ENCODE measurements at places on chromosomes 5 and 9.

- no peak overlapping the region for H3K27ac ChIP-seq
- no peaks in the 10 kb centered on the region for H3K36me3 ChIP-seq
- no peaks in the 10 kb centered on the region for H3K27me3 ChIP-seq
- no peak for DNase-seq
These were observed 5.2 kb downstream of the VAV2 start for GRCh38 chr9:133986774-133987445.

- peaks cover 9% of the 10 kb centered on the region for H3K27me3 ChIP-seq
- no peak for DNase-seq
- no peak overlapping the region for H3K27ac ChIP-seq
- no peaks in the 10 kb centered on the region for H3K4me1 ChIP-seq
These were observed 134.9 kb downstream of the GABBR2 start for GRCh38 chr9:98573749-98574278.

DNA sequence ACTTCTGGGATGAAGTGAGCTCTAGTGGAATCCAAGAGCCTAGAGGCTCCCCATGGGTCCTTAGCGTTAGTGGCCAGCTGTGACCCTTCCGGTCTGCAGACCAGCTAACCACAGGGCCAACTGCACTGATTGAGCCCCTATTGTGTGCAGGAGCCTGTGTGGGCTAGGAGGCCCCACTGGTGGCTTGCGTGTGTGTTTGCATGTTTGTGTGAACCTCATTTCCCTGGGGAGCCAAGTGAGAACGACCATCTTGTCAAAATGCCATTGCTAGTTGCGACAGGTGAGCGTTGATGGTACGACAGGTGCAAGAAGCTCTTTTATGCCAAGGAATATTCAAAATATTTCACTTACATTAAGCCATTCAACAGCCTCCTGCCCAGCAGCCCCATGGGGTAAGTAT is 44.1 kb upstream of the ANKRD33B start:
- no peak overlapping the region for H3K27ac ChIP-seq
- no peak for DNase-seq
- no peak overlapping the region for H3K4me3 ChIP-seq

DNA sequence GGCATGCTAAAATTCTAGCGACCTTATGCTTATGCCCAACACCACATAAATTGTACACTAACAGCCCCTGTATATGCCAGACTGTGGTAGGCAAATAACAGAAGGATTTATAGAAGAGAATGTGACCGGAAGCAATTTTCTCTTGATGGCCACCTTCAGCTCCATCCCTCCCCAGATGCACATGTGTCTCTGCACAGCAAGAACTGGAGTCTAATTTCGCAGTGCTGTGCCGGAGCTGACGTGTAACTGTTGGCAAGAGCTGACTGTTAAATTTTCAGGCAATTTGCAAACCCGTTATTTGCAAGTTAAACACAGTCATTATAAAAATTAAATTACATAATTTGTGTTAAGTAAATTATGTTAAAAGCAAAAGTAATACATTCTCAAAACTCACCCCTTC is 48.4 kb downstream of the PCA3 start:
- H3K27me3 ChIP-seq, result peaks cover 4% of the 10 kb centered on the region
- peaks cover 4% of the 10 kb centered on the region for H3K4me1 ChIP-seq
- no peak overlapping the region for H3K27ac ChIP-seq
- H3K36me3 ChIP-seq, result no peaks in the 10 kb centered on the region
- DNase-seq, result no peak

DNA sequence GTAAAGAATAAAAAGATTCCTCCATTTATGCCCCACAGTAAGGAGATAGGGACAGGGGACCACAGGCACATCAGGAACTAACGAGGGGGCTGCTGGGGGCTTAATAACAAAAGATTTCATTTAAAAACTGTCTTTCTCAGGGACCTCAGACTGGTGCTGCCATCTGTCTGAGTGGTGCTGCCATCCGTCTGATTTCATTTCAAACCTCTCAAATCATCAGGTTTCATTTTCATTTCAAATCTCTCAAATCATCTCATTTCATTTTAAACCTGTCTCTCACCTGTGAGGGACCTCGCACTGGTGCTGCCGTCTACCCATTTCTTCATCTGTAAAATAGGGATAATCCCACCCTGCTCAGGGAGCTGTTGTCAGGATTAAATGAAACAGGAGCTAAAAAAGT is 45.9 kb downstream of the ADRA1B start:
- H3K4me1 ChIP-seq, result peaks cover 7% of the 10 kb centered on the region
- H3K4me3 ChIP-seq, result no peak overlapping the region
- H3K27ac ChIP-seq, result no peak overlapping the region
- peaks cover 3% of the 10 kb centered on the region for H3K27me3 ChIP-seq
- DNase-seq, result no peak
- H3K36me3 ChIP-seq, result no peaks in the 10 kb centered on the region

DNA sequence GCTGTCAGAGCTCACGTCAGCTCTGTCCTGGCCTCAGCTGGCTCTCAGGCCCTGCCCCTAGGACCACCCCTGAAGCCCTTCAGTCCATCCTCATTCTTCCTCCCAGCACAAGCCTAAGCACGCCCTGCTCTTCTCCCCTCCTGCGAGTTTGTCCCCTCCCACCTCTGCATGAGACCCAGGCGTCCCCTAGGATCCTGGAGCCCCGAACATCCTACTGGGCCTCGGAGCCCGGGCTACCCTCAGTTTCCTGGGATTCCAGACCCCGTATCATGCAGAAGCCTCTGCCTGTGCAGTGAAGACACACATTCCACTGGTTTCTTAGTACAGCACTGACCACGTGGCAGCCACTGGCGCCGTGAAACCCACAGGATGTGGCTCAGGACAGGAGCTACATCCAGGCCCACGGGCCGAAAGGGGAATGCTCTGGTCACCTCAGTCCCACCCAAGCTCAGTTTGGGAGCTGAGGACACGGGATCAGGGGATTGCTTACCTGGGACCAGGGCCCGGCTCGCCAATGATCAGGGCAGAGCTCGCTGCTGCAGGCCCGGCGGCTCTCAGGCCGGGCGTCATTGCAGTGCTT is 64.2 kb downstream of the ZNF354C start:
- no peak overlapping the region for H3K27ac ChIP-seq
- H3K4me1 ChIP-seq, result no peaks in the 10 kb centered on the region
- no peak overlapping the region for H3K4me3 ChIP-seq
- no peaks in the 10 kb centered on the region for H3K36me3 ChIP-seq

GRCh38 chr5:13354611-13355010 is 589.9 kb downstream of the DNAH5 start:
- DNase-seq, result no peak
- no peak overlapping the region for H3K27ac ChIP-seq
- no peaks in the 10 kb centered on the region for H3K36me3 ChIP-seq
- H3K4me3 ChIP-seq, result no peak overlapping the region

- no peak overlapping the region for H3K4me3 ChIP-seq
- H3K27ac ChIP-seq, result no peak overlapping the region
- no peaks in the 10 kb centered on the region for H3K4me1 ChIP-seq
- no peaks in the 10 kb centered on the region for H3K27me3 ChIP-seq
These were observed 53.4 kb downstream of the INIP start for GRCh38 chr9:112664531-112664930.

- no peaks in the 10 kb centered on the region for H3K36me3 ChIP-seq
- DNase-seq, result no peak
- H3K27ac ChIP-seq, result peak overlapping the region; percentile 56
These were observed 11.1 kb downstream of the GPR21 start for GRCh38 chr9:123044586-123044985.

- H3K4me1 ChIP-seq, result no peaks in the 10 kb centered on the region
- DNase-seq, result no peak
- no peak overlapping the region for H3K4me3 ChIP-seq
- no peaks in the 10 kb centered on the region for H3K36me3 ChIP-seq
- no peak overlapping the region for H3K27ac ChIP-seq
These were observed 57.9 kb upstream of the CTNND2 start for GRCh38 chr5:11962122-11962521.

DNA sequence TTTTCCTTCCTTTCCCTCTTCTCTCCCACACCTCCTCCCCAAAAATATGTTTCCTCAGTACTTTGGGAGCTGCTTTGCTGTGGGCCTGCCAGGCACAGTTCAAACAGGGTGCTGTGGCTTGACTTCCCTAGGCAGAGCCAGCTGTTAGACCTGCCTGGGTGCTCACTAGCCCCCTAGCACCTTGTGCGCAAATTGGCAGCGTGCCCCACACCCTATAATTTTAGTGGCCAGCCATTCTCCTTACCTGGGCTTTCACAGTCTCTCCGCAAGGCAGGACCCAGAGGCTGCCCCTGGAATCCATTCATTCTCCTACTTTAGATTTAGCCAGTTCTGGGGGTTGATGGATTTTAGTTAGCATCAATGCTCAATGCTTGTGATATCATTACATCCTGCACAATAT is 72.3 kb downstream of the ANGPTL2 start:
- no peaks in the 10 kb centered on the region for H3K27me3 ChIP-seq
- H3K27ac ChIP-seq, result no peak overlapping the region
- peaks cover 29% of the 10 kb centered on the region for H3K4me1 ChIP-seq
- H3K4me3 ChIP-seq, result no peak overlapping the region

- H3K4me3 ChIP-seq, result no peak overlapping the region
- no peaks in the 10 kb centered on the region for H3K4me1 ChIP-seq
- DNase-seq, result no peak
- no peaks in the 10 kb centered on the region for H3K36me3 ChIP-seq
- no peaks in the 10 kb centered on the region for H3K27me3 ChIP-seq
These were observed 77.9 kb upstream of the PIK3R1 start for GRCh38 chr5:68137511-68138140.

DNA sequence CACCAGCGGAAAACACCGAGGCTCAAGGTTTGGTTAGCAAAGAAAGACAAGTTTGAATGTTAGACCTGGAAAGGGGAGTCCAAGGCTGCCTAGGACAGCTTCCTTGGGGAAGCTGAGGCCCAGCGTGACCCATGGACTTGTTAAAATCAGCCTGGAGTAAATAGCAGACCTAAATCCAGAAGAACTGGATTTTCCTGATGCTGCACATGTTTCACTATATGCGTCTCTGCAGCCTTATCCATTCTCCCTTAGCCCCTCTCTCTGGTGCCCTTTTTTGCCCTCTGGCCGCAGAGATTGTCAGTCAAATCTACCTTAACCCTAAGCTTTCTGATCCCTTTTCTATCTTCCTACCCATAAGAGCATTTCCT is 119.9 kb downstream of the NTRK2 start:
- no peak overlapping the region for H3K27ac ChIP-seq
- no peak overlapping the region for H3K4me3 ChIP-seq
- no peaks in the 10 kb centered on the region for H3K27me3 ChIP-seq
- DNase-seq, result no peak

GRCh38 chr5:171848911-171849520 is 63.4 kb downstream of the SMIM23 start:
- no peaks in the 10 kb centered on the region for H3K4me1 ChIP-seq
- H3K4me3 ChIP-seq, result no peak overlapping the region
- no peaks in the 10 kb centered on the region for H3K36me3 ChIP-seq
- H3K27ac ChIP-seq, result no peak overlapping the region

GRCh38 chr5:67983251-67984110 is 232.1 kb upstream of the PIK3R1 start:
- H3K4me3 ChIP-seq, result no peak overlapping the region
- no peaks in the 10 kb centered on the region for H3K36me3 ChIP-seq
- H3K4me1 ChIP-seq, result no peaks in the 10 kb centered on the region
- no peak for DNase-seq
- no peak overlapping the region for H3K27ac ChIP-seq

GRCh38 chr9:133737774-133738639 is at the start of gene SARDH:
Gene SARDH, minus strand, starts transcription at chr9:133738352. Its CDS starts 4,179 bp downstream, at chr9:133734173.
- DNase-seq, result peak; percentile 52
- H3K27me3 ChIP-seq, result no peaks in the 10 kb centered on the region
- H3K4me1 ChIP-seq, result peaks cover 7% of the 10 kb centered on the region
- H3K27ac ChIP-seq, result peak within 1 kb of the TSS; percentile 14

GRCh38 chr5:155066886-155067595 is 53.5 kb downstream of the KIF4B start:
- no peak overlapping the region for H3K4me3 ChIP-seq
- no peak overlapping the region for H3K27ac ChIP-seq
- H3K36me3 ChIP-seq, result no peaks in the 10 kb centered on the region
- H3K27me3 ChIP-seq, result no peaks in the 10 kb centered on the region

DNA sequence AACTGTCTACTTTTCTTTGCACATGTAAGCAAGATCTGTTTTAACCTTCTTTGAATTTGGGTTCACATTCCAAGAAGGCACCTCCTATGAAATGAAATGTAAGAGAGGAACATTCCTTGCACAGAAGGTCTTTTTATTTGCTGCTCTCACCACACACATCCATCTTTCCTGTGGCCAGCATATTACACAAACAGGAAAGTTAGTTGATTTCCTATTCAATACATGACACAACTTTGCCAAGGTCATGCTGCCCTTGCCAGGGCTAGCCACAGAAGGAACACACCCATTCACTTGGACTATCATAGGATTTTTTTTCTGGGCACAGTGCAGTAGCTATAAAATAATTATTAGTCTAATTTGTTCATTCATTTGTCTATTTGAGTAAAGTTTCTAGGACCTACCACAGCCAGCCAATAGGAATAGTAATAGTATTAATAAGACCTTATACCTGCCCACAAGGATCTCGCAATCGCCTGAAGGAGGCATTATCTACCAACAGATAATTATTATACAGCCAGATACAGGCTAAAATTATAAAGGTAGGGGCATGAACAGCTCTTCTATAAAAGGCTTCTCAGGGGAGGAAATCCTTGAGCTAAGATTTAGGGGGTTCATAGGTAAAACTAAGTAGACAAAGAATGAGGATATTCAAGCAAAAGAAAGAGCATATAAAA is 78.1 kb upstream of the NREP start:
- no peaks in the 10 kb centered on the region for H3K4me1 ChIP-seq
- no peaks in the 10 kb centered on the region for H3K27me3 ChIP-seq
- DNase-seq, result no peak
- no peaks in the 10 kb centered on the region for H3K36me3 ChIP-seq

GRCh38 chr5:42767491-42768105 is 11.0 kb downstream of the CCDC152 start:
- no peak overlapping the region for H3K4me3 ChIP-seq
- no peak overlapping the region for H3K27ac ChIP-seq
- no peaks in the 10 kb centered on the region for H3K36me3 ChIP-seq
- H3K27me3 ChIP-seq, result peaks cover 5% of the 10 kb centered on the region

GRCh38 chr9:88661759-88662158 is 126.8 kb downstream of the NXNL2 start:
- H3K27me3 ChIP-seq, result no peaks in the 10 kb centered on the region
- DNase-seq, result no peak
- no peak overlapping the region for H3K4me3 ChIP-seq

DNA sequence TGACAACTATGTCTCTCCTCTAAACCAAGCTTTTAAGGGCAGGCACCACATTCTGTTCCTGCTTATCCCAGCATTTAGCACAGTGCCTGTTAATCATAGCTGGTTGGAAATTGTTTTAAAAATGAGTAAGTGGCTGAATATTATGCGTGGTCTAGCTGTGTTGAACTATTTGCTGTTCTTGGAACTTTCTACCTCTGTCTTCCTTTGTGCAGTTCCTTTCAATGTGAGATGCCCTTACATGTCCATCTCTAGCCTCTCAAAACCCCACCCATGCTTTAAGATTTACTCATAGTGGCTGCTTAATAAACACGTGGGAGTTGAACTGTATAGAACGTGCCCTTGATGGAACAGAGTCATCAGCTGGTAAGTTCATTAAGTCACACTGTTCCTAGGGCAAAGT is 34.5 kb downstream of the C9orf57 start:
- H3K4me3 ChIP-seq, result no peak overlapping the region
- DNase-seq, result no peak
- H3K27me3 ChIP-seq, result no peaks in the 10 kb centered on the region
- peak overlapping the region; percentile 42 for H3K27ac ChIP-seq
- H3K36me3 ChIP-seq, result no peaks in the 10 kb centered on the region

GRCh38 chr5:30458681-30459080 is 734.8 kb upstream of the CDH6 start:
- no peaks in the 10 kb centered on the region for H3K36me3 ChIP-seq
- no peaks in the 10 kb centered on the region for H3K27me3 ChIP-seq

Data from transverse colon (tissue), 4 donors.